ENCODE measurements at places on chromosomes 4 and X. TPM values are rescaled to one million over a fixed set of nuclear protein-coding genes. Genes with fewer than 3 reads are reported as not detected.

DNA sequence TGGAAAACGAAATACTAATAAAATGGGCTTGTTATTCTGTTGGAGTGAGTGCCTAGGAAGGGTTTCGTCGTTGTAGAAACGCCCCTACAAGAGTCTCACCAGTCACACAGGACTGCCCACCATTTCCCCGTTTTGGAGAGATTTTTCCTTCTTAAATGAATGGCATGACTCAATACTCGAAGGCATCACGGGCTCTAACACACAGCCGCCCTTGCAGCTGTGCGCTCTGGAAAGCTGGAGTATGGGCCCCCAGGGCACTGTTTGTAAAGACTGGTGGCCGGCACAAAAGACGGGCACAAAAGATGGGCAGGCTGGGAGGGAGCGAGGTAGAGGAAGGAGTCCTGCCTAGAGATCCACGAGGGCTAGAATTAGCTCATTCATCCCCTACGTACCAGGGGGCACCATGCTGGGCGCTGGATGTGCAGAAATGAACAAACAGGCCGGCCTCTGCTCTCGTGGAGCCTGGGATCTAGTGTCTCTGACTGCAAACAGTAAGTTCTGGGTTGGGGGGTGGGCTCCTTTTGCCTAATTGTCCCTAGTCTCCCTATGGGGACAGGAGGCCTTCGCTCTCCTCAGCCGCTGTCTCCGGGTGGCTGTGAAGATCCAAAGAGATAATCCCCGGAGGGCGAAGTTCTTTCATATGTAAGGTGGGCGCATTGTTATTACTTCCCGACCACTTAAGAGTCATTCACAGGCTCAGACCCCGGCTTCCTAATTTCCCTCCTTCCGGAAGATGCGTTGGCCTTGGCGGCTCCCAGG lies 1.0 kb upstream of the SFRP2 start:
- H3K4me3 ChIP-seq: no peak overlapping the region
- no peaks in the 10 kb centered on the region for H3K36me3 ChIP-seq
- H3K4me1 ChIP-seq: no peaks in the 10 kb centered on the region
- H3K27me3 ChIP-seq: no peaks in the 10 kb centered on the region

- no peaks in the 10 kb centered on the region for H3K27me3 ChIP-seq
- no peak overlapping the region for H3K27ac ChIP-seq
- peaks cover 10% of the 10 kb centered on the region for H3K4me1 ChIP-seq
Measured at GRCh38 chr4:6887591-6888371, 21.8 kb upstream of the TBC1D14 start.

DNA sequence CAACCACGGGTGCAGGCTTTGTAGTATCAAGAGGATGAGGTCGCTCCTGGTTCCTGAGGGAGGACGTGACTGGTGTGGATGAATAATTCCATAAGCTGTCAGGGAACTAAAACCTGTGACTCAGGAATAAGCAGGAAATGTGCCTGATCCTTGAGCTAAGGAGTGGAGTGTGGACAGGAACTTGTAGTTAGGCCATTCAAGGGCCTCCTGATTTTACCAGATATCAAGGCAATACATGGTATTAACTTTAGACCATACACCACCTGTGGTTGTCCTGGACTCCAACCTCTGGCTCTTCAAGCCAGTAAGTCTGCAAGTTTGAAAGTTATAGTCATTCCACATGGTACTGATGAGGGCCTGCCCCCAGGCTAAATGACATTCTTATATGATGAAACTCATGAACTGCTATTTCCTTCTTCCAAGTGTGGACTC lies 12.1 kb upstream of the ING2 start:
- H3K36me3 ChIP-seq: peaks cover 7% of the 10 kb centered on the region
- peaks cover 17% of the 10 kb centered on the region for H3K4me1 ChIP-seq
- H3K27ac ChIP-seq: peak overlapping the region; percentile 2
- DNase-seq: peak; percentile 71
- H3K4me3 ChIP-seq: peak overlapping the region; percentile 3

DNA sequence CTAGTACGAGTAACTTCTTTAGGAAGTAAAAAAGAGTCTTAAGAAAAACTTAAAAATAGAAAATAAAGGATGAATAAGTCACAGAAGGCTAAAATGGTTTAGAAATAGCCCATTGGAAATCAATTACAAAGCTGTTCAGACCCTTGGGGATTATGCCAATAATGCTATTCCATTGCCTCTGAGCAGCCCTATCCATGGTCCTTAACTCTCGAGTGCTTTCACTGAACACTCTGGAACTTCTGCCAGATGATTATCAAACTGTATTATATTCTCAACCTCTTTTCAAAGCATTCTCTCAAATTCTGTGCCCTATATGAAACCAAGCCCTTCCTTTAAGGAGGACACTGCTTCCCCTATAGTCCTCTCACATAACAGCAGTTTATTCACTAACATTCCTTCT lies 17.0 kb downstream of the SLC9B1 start:
- H3K27ac ChIP-seq: no peak overlapping the region
- H3K36me3 ChIP-seq: no peaks in the 10 kb centered on the region
- H3K4me3 ChIP-seq: no peak overlapping the region
- H3K4me1 ChIP-seq: no peaks in the 10 kb centered on the region

DNA sequence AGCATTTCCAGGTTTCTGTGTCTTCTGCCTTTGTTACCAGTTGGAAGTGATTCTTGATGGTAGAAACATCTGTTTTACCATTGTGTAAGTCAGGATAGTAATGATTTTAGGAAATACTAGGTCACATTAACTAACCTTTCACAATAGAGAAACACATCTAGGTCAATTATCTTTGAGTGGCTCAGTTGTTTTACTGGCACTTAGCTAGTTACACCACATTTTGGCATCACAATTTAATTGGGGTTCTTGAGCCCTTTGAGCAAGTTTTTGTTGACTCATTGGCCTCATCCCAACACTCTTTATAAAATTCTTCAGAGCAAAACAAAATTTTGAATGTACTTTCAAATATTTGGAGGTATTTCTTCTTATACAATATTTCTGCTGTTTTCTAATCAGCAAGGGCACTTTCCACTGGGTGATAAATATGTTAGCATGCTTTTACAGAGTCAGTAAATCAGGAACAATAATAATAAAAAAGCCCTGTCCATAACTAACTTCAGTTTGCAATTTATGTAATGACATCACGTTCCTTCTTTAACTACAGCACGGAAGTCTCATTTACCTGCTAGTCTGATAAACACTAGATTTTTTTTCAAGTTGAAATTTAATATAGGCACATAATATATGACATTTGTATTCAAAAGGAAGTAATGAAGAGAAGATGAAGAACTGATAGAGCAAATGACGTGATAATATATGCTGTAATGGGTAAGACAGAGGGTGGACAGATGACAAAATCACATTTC lies 64.8 kb upstream of the GK2 start:
- no peak overlapping the region for H3K4me3 ChIP-seq
- no peak for DNase-seq
- H3K36me3 ChIP-seq: no peaks in the 10 kb centered on the region
- H3K4me1 ChIP-seq: no peaks in the 10 kb centered on the region
- peaks cover 20% of the 10 kb centered on the region for H3K27me3 ChIP-seq

GRCh38 chrX:123625952-123626351 lies 106.9 kb downstream of the THOC2 start:
- DNase-seq: no peak
- H3K27ac ChIP-seq: no peak overlapping the region
- no peak overlapping the region for H3K4me3 ChIP-seq
- no peaks in the 10 kb centered on the region for H3K4me1 ChIP-seq
- H3K27me3 ChIP-seq: no peaks in the 10 kb centered on the region

DNA sequence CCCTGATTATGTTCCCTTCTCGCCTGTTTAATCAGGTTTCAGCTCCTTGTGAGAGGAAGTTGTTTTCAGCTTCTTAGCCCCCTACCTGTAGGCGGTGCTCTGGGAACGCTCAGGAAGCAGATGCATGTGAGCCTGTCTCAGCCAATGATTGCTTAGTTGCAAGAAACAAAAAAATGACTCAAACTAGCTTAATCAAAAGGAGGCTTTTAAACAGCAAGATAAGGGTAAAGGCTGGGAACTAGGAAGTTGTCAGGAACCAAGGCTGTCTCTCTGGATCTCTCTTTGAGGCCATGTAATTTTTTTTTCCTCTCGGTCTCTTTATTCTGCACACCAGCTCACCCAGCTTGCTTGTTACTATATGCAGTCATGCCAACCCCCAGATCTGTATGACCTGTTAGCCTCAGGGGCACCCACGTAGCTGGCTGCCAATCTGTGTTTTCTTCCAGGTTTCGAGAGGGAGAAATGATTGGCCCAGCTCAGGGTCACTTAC lies 109.1 kb downstream of the PTTG2 start:
- H3K36me3 ChIP-seq: no peaks in the 10 kb centered on the region
- peaks cover 7% of the 10 kb centered on the region for H3K4me1 ChIP-seq
- no peak overlapping the region for H3K4me3 ChIP-seq
- H3K27ac ChIP-seq: no peak overlapping the region
- peak; percentile 16 for DNase-seq

DNA sequence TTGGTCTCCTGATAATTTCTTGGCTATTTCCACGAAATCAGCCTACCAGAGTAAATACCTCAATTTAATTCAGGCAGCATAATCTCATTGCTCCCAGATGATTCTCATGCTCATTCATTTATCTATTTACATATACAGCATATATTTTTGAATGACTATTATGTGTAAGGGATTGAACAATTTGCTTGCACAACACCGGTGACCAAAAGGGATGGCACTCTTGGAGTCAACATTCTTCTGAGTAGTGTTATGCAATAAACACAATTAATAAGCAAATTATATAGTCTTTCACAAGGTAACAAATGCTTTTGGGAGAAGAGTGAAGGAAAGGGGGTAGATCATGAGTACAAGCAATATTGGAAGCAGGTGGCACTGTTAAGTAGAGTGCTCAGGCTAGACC lies 1015.3 kb downstream of the ARAP2 start:
- no peak overlapping the region for H3K4me3 ChIP-seq
- peak; percentile 36 for DNase-seq
- H3K27ac ChIP-seq: no peak overlapping the region
- no peaks in the 10 kb centered on the region for H3K36me3 ChIP-seq
- H3K4me1 ChIP-seq: no peaks in the 10 kb centered on the region

DNA sequence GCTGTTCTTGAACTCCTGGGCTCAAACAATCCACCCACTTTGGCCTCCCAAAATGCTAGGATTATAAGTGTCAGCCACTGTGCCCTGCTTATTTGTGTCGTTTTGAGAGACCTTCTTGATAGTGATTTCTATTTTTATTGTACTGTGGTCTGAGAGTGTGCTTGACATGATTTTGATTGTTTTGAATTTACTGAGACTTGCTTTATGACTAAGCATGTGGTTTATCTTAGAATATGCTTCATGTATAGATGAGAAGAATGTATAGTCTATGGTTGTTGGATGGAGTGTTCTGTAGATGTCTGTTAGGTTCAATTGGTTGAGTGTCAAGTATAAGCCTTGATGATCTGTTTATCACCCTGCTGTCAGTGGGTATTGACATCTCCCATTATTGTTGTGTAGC lies 789.3 kb downstream of the IL1RAPL1 start:
- H3K27ac ChIP-seq: no peak overlapping the region
- no peaks in the 10 kb centered on the region for H3K36me3 ChIP-seq
- no peak overlapping the region for H3K4me3 ChIP-seq

DNA sequence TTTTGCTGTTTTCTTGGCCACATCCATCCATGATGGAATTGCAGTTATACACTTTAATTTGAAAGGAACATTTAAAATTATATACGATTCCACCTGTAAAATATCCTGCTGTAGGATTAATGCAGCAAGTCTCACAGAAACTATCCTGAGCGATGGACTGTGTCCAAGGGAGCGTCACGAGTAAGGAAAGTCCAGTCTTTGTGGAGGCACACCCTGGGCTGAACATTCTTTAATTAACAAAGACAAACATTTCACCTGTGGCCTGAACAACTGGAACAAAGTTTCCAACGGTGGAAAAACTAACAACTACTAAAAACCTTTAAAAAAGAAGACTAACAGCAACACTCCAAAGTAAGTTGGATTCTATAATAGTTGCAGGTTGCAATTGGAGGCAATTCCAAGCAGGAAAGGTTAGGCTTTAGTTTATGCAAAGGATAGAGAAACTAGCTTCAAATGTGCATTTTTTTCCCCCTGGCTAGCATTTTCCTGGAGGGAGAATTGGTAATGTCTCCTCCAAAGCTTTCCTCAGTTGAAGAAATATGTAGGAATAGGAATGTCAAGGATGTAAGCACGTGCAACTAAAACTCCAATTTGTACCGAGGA lies 11.0 kb downstream of the EREG start:
- peak overlapping the region; percentile 97 for H3K27ac ChIP-seq
- H3K4me3 ChIP-seq: peak overlapping the region; percentile 71
- H3K27me3 ChIP-seq: no peaks in the 10 kb centered on the region
- H3K4me1 ChIP-seq: peaks cover 28% of the 10 kb centered on the region
- DNase-seq: peak; percentile 66

DNA sequence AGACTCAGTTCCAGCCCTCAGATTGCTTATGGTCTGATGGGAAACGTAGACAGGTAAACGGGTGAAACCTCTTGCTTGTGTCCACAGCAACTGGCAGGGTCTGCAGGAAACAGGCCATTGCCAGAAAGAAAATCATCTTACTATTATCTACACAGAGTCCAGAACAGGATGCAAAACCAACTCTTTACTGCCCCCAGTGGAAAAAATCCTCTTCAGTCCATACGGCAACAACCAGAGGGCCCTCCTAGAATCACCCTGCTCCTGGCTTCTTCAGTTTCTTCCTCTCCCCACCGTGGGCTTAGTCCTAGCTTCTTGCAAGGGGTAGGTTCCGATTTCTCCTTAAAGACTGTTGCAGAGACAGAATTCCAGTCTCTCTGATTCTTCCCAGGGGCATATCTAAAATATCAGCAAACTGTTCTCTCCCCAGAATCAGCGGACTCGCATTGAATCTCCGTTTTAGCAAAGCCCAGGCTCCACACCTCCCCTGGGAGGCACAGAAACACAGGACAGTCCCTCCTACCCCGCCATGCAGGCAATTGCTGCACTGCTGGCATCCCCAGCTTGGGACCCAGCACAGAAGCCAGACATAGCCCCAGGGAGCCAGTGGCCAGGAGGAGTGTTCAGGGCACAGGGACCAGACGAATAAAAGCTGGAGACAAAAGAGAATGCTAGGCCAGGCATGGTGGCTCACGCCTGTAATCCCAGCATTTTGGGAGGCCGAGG lies 41.0 kb upstream of the SH3RF1 start:
- no peaks in the 10 kb centered on the region for H3K36me3 ChIP-seq
- H3K27me3 ChIP-seq: no peaks in the 10 kb centered on the region
- no peak overlapping the region for H3K4me3 ChIP-seq

- peaks cover 5% of the 10 kb centered on the region for H3K4me1 ChIP-seq
- H3K27me3 ChIP-seq: peaks cover 86% of the 10 kb centered on the region
- no peak overlapping the region for H3K4me3 ChIP-seq
- no peak overlapping the region for H3K27ac ChIP-seq
- H3K36me3 ChIP-seq: no peaks in the 10 kb centered on the region
Measured at GRCh38 chrX:134735015-134735414, 76.7 kb upstream of the PLAC1 start.

GRCh38 chr4:36348403-36348938 lies 67.1 kb downstream of the DTHD1 start:
- no peak overlapping the region for H3K27ac ChIP-seq
- no peaks in the 10 kb centered on the region for H3K36me3 ChIP-seq
- no peak for DNase-seq
- no peak overlapping the region for H3K4me3 ChIP-seq
- H3K4me1 ChIP-seq: peaks cover 11% of the 10 kb centered on the region

The CCNG2 gene
- 28.5 TPM for total RNA-seq

The XK gene
- total RNA-seq: 0.63 TPM

The CT45A1 gene
- total RNA-seq: not detected

The NHS gene
- 3.6 TPM for total RNA-seq

The TMEM47 gene
- 1.6 TPM for total RNA-seq
